ENCODE measurements at places on chromosomes 2 and 18.
A peak's percentile ranks its signal among the peaks of the same experiment; 100 is the strongest.

- no peak for DNase-seq
Measured at GRCh38 chr2:205776720-205777119, 94.4 kb downstream of the NRP2 start.

DNA sequence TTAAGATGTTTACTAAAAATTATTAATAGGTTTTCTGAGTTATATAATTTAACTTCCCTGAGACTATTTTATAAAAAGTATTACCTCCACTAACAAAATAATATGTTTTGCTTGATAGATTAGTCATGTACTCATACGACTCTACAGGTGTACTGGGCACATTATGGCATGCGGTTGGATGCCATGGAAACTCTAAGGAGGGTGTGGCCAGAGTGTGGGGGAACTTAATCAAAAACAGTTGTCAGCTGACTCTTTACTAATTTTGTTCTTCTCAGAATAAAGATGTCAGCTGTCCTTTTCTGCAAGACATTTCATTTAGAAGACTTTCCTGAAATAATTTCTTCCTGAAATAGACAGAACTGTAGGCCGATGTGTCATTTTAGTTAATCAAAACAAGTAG lies 228.3 kb upstream of the SIX3 start:
- DNase-seq = no peak

GRCh38 chr18:10661317-10661716 lies 135.5 kb downstream of the NAPG start:
- DNase-seq = peak; percentile 16

- no peak for DNase-seq
Measured at GRCh38 chr18:2636126-2636631, 19.3 kb upstream of the SMCHD1 start.

- no peak for DNase-seq
Measured at GRCh38 chr18:74139411-74139810, 8.2 kb downstream of the FBXO15 start.

- DNase-seq = peak; percentile 20
Measured at GRCh38 chr2:224309176-224309575, 92.7 kb downstream of the FAM124B start.

DNA sequence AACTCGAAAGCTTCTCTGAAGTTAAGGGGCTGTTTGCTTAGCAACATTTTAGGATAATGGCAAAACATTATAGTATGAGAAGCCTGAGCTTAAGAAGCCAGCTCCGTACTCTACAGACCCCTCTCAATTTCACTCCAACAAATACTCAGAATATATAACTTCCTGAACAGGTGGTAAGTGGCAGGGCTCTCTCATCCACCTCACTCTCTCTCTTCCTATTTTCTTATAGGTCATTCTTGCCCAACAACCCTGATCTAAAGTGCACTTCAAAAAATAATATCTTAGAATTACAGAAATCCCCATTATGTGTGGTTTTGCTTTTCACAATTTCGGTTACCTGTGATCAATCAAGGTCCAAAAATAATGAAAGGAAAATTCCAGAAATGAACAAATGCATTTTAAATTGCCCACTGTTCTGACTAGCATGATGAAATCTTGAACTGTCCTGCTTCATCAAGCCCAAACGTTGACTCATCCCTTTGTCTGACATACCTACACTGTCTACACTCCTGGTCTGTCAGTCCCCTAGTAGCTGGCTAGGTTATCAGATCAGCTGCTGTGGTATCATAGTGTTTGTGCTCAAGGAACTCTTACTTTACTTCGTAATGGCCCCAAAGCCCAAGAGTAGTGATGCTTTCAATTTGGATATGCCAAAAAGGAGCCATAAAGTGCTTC lies 122.8 kb upstream of the COL5A2 start:
- peak; percentile 21 for DNase-seq

- DNase-seq = no peak
Measured at GRCh38 chr2:127562936-127563335, 27.5 kb downstream of the MYO7B start.

DNA sequence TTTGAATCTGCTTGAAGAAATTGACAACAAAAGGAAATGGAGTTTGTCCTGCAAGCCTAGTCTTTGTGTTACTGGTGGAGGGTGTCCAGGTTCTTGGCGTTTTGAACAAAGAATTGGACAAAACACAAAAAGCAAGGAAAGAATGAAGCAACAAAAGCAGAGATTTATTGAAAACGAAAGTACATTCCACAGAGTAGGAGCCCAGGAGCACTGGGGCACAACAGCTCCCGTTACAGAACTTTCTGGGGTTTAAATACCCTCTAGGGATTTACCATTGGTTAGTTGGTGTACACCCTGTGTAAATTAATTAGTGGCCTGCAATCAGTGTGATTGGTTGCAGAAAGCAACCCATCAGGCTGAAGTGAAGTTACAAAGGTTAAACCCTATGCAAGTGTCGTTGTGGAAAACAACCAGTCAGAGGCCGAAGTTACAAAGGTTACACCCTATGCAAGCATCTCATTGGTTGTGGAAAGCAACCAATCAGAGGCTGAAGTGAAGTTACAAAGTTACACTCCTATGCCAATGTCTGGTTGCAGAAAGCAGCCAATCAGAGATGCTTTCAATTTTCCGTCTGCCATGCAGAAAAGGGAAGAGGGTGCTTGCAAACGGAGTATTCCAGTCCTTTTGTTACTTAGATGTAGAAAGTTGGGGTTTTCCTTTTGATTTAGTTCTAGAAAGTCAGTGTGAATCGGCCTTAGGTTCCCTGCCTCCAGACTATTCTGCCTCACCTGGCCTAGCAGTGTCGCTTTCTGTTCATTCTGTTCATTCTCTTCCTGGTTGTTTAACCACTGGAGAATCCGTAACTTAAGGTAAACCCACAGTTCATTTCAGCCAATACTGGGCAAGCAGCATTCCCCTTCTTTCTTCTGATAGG lies 47.6 kb upstream of the PTH2R start:
- DNase-seq = peak; percentile 1

- DNase-seq = peak; percentile 75
Measured at GRCh38 chr2:197576631-197577030, 60.8 kb downstream of the MOB4 start.

DNA sequence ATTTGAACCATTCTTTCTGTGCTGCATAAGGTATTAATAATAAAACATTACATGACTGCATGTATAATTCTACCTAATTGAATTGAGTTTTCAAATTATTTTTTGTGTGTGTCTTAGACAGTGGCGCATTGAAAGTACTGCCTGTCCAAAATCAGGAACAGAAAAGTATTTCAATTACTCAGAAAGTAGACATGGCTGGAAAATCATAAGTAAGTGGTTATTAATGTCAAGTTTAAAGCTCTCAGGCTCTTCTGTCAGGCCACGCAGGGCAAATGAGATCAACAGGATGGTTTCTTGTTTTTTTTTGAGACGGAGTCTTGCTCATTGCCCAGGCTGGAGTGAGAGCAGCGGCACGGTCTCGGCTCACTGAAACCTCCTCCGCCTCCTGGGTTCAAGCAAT lies 32.4 kb upstream of the DARS1 start:
- no peak for DNase-seq

DNA sequence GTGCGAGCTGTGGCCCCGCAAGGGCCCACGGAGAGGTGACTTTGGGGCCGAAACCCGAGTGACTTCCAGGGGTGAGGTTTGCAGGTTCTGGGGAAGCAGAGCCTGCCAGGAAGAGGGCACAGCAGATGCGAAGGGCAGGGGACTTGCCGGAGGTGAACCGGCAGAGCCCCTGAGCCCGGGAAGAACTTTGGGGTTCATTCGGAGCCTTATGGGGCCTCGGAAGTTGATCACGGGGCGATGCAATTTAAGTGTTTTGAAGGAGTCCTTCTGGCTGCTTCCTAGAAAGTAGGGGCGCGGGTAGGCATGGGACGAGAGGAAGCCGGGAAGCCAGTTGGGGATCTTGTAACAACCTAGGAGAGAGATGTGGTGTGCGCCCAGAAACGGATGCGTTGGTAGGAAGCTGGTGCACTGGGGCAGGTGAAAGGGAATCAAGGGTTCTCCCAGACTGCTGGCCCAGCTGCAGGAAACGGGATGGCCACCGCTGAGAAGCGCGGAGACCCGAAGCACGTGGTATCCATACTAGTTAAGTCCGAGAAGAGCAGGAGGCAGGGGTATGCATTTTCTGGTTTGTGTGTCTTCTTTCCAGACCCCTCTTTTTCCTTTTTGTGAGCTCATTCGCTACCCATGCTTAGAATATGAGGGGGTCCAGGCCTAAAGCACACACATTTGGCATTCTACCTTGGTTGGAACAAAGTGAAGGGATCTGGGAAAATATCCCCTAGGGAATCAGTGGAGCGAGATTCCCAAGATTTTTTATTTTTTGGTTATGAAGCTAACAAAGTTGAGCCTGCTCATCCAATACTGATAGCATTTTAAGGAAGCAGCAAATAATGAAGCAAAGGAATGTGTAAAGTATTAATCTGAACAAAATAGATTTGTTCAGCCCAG lies 758 bp downstream of the SCLY start:
- DNase-seq = peak; percentile 50

DNA sequence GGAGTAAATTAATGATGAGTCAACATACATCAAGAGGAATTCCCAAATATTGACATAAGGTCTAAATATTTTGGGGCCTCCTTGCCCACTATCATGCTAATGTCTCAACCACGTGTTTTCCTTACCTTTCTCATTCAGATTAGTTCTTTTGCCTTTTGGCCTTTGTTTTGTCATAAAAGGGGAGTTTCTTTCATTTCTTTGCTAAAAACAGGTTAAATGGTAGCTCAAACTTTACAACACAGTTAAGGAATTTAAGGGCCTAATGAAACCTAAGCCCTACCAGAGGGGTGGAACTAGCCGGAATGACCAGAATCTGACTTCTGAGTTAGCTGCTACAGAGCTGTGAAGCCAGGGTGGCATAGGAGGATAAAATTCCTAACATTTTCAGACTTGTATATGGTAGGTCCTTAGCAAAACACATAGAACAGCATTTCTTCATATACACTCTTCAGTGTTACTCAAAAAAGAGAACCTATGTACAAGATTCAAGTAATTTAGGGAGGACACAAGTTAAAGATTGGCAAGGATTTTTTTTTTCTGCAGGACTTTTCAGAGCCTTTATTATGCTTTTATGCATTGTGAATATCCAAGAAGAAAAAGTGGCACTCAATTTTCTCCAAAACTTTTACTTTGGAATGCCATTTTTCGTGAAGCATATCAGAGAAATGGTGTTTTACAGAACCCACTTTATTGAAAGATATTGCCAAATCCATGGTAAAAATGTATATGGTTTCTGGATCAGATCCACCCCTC lies 633.1 kb downstream of the ARHGAP15 start:
- peak; percentile 34 for DNase-seq

GRCh38 chr2:105674859-105675541 lies 69.7 kb upstream of the NCK2 start:
- DNase-seq = no peak

DNA sequence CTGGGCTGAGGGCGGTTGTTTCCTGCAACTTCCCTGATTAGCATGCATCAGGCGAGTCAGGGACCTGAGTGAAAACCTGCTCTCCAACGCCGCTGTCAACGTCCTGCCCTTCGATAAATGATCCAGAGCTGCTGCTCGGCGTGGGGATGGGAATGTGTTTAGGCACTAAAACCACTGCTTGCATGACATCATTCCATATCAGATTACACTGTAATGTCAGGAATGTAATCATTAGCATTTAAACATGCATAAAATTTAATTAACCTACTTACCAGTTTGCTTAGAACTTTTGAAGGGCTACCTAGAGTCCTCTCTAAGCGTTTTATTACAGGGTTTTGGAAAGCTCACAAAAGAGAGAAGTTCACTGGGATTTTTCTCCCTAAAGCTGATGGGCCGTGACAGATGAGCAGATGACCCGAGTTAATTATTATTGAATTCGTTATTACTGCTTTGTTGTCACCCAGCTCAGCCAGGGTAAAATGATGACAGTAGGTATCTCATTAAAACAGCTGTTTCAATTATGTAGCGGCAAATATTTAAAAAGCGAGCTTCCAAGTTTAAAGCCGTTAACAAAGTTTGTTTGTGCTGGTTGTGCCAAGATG lies 685.6 kb upstream of the SALL3 start:
- DNase-seq = no peak

GRCh38 chr18:24672165-24672941 lies 211.9 kb downstream of the HRH4 start:
- no peak for DNase-seq

GRCh38 chr18:50819027-50819727 lies 639 bp downstream of the MRO start:
- DNase-seq = peak; percentile 15

GRCh38 chr2:122300758-122301157 lies 545.3 kb downstream of the TSN start:
- DNase-seq = no peak

GRCh38 chr2:151655663-151656398 lies 78.4 kb downstream of the NEB start:
- no peak for DNase-seq

- no peak for DNase-seq
Measured at GRCh38 chr2:179417436-179417949, 152.9 kb upstream of the SESTD1 start.

DNA sequence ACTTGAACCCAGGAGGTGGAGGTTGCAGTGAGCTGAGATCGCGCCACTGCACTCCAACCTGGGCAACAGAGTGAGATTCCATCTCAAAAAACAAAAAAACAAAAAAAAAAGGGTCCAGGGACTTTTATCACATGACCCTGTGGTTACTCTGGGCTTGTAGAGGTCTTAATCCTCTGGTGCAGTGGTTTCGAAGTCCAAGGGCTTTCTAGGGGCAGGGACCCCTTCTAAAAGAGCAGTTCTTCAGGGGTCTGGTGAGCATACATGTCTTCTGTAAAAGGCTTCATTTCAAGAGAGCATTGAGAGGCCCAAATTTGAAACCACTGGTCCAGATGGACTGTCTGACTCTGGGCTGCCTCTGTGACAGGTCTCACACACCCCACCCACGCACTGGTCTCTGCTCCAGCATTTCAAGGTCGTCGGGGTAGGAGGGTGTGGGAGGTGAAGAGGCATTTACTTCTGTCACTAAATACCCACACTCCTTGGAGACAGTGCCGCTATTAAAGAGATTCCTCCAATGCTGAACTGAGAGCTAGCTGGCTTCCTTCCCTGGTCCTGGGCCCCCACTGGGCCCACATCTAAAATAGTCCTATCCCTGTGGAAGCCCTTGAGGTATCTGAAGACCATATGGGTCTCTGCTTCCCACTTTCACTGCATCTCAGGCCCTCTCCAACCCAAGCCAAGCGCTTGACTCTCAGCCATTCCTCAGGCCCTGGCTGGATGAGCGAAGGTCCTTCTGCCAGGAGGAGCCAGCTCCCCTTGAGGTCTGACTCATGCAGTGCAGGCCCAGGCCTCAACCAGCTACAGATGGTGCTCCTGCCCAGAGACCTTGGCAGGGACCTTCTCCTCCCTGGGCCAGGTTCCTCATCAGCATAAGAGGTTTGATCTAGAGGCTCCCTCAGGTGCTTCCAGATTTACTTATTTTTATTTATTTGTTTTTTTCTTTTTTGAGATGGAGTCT lies 44.8 kb downstream of the PAX8 start:
- peak; percentile 47 for DNase-seq

DNA sequence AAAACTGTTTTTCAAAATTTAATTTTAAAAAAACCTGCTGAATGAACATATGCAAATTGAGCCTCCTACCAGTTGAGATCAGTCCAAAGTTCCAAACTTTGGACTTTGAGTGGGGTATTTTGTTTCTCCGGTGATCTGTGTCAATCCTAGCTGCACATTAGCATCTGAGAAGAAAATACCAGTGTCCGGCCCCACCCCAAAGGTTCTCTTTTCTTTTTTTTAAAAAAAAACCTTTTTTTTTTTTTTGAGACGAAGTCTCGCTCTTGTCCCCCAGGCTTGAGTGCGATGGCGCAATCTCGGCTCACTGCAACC lies 91.7 kb downstream of the SEPTIN10 start:
- no peak for DNase-seq
